Fibroblast of lung (primary cell): ENCODE measurements at places on chromosomes 7 and 10. TPM values are rescaled to one million over a fixed set of nuclear protein-coding genes. Genes with fewer than 3 reads are reported as not detected.

WNT8B gene
- total RNA-seq, result not detected in 2 replicates

SEMA4G gene
- 0.51 and 1.8 TPM in 2 replicates for total RNA-seq

DNAJC1 gene
- 46.2 and 64.7 TPM in 2 replicates for total RNA-seq

SUPV3L1 gene
- total RNA-seq, result 49.5 and 69.6 TPM in 2 replicates

HMX3 gene
- total RNA-seq, result not detected in 2 replicates

PTPRZ1 gene
- total RNA-seq, result not detected in 2 replicates

VKORC1L1 gene
- total RNA-seq, result 11.3 and 12.7 TPM in 2 replicates

BAMBI gene
- 4.6 and 5.6 TPM in 2 replicates for total RNA-seq

LRRC18 gene
- total RNA-seq, result under 0.01 and 0.66 TPM in 2 replicates

TMEM236 gene
- under 0.01 and 0.17 TPM in 2 replicates for total RNA-seq

TMEM26 gene
- total RNA-seq, result 1.5 and 2.3 TPM in 2 replicates

GAD2 gene
- total RNA-seq, result not detected in 2 replicates

FAM149B1 gene
- 35.4 and 44.9 TPM in 2 replicates for total RNA-seq

GATA3 gene
- not detected in 2 replicates for total RNA-seq

SLC26A3 gene
- total RNA-seq, result not detected in 2 replicates

DNAJC30 gene
- total RNA-seq, result 1.8 and 3.8 TPM in 2 replicates

HOXA9 gene
- total RNA-seq, result under 0.01 TPM in 1 of 2 replicates, not detected in the other

CABCOCO1 gene
- 0.26 and 0.83 TPM in 2 replicates for total RNA-seq

TUBB8 gene
- total RNA-seq, result not detected in 2 replicates

ANKMY2 gene
- total RNA-seq, result 33.1 and 50.4 TPM in 2 replicates

MKX gene
- 2.8 and 15.0 TPM in 2 replicates for total RNA-seq

C10orf67 gene
- under 0.01 TPM in 2 replicates for total RNA-seq

MET gene
- total RNA-seq, result 29.8 and 44.4 TPM in 2 replicates

ARHGEF35 gene
- 0.51 and 5.4 TPM in 2 replicates for total RNA-seq
